ENCODE measurements at places on chromosomes 11 and 22.

- peak; percentile 24 for DNase-seq
These were observed 712 bp downstream of the CERK start for GRCh38 chr22:46737105-46737975.

- DNase-seq, result peak; percentile 90
These were observed 1.8 kb downstream of the MTA2 start for GRCh38 chr11:62599901-62600300.

DNA sequence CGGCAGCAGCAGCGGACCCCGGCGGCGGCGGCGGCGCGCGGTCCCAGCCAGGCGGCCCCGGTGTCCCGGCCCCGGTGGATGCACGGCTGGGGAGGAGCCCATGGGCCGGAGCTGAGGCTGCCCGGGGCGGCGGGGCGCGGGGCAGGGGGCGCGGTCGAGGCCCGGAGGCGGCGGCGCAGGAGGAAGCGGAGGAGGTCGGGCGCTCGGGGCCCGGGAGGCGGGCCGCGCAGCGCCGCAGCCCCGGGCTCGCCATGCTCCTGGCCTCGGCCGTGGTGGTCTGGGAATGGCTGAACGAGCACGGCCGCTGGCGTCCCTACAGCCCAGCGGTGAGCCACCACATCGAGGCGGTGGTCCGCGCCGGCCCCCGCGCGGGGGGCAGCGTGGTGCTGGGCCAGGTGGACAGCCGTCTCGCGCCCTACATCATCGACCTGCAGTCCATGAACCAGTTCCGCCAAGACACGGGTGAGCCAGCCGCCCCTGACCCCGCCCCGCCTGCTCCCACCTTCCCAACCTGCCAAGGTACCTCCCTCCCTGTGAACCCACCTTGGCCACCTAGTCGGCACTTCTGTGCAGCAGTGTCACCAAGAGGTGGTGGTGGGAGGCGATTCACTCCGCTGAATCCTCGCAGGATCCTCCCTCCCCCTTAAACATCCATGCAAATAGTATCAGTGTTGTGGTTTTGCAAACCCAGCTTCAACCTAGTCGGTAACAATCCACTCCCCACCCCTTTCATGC lies 580 bp downstream of the DTX4 start:
- DNase-seq, result no peak

- no peak for DNase-seq
These were observed 355.2 kb downstream of the RAB38 start for GRCh38 chr11:87820011-87820410.

DNA sequence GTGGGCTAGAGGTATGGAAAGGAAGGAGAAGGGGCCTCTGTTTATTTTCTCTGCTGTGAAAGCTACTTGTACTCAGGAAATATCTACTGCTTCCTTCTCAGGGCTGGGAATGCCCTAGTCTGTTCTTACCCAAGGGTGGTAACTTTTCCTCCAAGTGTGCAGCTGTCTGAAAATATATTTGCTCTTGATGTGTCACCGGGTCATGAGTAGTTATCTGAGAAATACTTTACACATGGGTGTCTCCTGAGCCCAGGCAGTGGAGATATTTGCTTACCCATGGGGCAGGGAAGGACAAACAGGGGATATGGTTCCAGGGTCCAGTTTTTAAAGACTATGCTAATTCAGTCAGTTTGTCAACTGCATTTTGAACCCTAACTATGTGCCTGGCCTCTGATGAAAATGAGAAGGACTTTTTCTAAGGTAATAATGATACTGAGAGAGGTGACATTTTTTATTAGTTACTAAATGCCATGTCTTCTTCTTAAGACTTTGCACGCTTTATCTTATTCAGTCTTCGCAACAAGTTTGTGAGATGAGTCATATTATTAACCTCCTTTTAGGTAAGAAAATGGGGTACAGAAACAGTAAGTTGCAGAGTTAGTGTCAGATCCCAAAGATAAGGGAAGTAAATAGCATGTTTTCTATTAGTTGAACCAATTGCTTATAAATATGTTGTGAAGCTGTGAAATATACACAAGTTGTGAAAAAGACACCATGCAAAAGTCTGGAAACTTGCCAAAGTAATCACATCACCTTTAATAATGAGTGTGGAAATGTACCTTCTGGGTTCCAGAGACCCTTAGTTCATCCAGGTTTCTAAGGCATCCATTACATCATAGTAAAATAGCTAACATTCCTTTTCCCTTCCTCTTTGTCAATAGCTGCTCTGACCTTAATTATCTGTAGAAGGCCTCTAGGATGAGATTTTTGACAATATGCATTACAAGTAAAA lies 22.9 kb downstream of the SYTL2 start:
- no peak for DNase-seq

DNA sequence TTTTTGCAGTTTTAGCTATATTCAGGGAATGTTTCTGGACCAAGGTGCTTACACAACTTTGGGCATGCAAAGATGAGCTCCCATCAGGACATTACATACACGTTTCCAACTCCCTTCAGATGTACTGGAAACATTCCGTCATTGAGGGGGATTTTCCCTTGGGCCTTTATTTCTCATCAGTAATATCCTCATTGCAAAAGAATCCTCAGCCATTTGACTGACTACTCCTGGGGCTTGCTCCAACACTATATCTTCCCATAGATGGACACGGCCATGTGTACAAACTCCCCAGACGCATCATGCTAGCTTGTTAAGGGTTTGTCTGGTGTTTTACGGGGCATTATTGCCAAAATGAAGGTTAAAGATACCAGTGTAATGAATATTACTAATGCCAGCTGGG lies 59.3 kb upstream of the NUP160 start:
- no peak for DNase-seq

GRCh38 chr22:41285820-41286638 lies at the start of gene RANGAP1:
Gene RANGAP1, minus strand, starts transcription at chr22:41286187. Its CDS starts 5,143 bp downstream, at chr22:41281044.
- peak; percentile 88 for DNase-seq

GRCh38 chr11:28606930-28607329 lies 498.7 kb downstream of the METTL15 start:
- DNase-seq, result no peak

- no peak for DNase-seq
These were observed 6.0 kb downstream of the MALAT1 start for GRCh38 chr11:65504674-65505465.

GRCh38 chr11:120735035-120735434 lies 223.5 kb downstream of the GRIK4 start:
- DNase-seq, result no peak

- DNase-seq, result no peak
These were observed 5.1 kb upstream of the PDGFD start for GRCh38 chr11:104169091-104169490.

- no peak for DNase-seq
These were observed 42.1 kb downstream of the KDM2A start for GRCh38 chr11:67160872-67161783.

DNA sequence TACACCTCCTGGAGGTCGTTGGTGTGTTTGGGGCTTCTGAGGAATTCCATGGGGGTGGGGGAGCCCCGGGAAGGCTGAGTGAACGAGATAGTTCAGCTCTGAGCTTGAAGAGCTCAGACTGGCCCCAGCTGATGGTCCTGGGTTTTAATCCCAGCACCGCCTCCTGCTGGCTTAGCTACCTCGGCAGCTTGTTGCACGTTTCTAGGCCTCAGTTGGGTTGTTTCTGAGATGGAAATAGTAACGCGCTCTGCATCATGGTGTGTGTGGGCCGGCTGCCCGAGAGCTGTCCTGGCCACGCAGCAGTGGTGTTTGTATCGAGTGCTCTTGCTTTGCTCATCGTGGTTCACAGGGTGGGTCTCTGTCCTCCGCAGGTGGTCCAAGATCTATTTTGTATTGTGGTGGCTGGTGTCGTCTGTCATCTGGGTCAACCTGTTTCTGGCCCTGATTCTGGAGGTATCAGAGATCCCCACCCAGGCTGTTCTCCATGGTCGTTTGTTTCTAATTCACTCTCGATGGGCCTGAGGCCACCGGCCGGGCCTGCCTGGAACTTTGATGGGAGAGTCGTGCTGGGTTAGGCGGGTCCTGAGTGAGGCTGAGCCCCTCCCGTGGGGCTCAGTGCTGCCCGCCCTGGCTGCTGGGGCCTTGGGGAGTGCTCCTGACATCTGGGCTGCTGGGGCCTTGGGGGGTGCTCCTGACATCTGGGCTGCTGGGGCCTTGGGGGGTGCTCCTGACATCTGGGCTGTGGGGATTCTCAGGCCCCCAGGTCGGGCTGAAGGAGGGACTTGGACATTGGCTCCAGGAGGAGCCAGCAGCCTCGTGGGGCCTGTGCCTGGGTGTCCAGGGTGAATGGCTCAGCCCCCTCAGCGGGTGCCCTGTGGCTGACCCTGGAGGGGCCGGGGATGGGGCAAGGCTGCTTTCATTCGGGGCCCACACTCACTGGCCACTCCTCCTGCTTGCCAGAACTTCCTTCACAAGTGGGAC lies 37.7 kb downstream of the TPCN2 start:
- DNase-seq, result no peak

- DNase-seq, result no peak
These were observed 41.3 kb downstream of the POU2F3 start for GRCh38 chr11:120281143-120281795.

GRCh38 chr22:20305894-20306645 lies 13.8 kb downstream of the DGCR6L start:
- DNase-seq, result no peak

DNA sequence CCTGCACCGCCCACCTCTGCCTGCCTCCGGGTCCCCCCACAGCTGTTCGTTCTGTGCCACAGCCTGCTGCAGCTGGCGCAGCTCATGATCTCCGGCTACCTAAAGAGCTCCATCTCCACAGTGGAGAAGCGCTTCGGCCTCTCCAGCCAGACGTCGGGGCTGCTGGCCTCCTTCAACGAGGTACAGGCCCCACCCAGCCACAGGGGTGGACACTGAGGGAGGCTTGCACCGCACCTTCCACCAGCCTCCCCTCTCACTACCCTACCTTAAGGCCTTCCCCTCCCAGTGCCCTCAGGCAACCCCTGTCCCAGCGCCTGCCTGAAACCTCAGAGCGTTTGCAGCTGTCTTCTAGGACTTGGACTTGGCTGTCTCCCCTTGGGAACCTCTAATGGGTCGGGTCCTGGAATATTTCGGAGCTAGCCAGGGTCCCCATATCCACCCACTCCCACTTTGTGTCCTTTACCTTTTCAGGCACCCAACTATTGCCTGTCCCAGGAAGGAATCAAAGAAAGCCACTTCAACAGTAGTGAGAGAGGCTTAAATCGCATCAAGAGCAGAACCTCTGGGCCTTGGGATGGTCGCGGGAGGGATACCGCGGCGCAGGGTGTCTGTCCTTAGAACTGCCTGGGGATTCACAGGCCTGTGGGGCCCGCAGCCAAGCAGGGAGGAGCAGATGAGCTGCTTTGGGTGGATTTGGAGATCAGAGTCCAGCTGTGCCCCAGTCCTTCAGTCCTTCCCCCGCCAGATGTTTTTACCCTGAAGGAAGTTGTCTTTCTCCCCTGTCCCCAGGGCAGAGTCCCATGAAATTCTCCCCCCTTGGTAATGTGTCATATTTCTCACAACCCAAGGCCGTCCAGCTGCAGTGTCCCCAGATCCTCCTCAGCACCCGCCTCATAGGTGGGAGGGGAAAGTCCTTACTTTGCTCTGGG lies 13.3 kb downstream of the SLCO2B1 start:
- DNase-seq, result no peak

DNA sequence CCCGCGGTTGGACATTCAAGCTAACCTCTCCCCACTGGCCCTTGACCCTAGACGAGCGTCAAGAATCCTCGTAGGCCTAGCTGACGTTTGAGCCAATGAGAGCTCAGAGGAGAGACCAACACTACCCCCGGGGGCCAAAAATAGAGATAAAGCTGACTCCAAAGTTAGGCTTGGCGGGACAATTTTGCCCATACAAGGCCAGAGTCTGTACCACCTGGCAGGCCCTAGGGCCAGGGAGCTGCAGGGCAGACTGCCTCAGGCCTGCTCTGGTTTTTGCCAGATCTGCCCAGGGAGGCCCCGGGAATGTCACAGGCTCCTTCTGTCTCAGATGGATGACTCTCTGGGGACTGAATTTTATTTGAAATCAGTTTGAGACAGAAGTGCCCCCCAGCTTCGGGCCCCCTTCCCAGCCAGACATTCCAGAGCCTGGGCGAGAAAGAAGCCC lies 40.8 kb upstream of the ACCSL start:
- DNase-seq, result no peak

DNA sequence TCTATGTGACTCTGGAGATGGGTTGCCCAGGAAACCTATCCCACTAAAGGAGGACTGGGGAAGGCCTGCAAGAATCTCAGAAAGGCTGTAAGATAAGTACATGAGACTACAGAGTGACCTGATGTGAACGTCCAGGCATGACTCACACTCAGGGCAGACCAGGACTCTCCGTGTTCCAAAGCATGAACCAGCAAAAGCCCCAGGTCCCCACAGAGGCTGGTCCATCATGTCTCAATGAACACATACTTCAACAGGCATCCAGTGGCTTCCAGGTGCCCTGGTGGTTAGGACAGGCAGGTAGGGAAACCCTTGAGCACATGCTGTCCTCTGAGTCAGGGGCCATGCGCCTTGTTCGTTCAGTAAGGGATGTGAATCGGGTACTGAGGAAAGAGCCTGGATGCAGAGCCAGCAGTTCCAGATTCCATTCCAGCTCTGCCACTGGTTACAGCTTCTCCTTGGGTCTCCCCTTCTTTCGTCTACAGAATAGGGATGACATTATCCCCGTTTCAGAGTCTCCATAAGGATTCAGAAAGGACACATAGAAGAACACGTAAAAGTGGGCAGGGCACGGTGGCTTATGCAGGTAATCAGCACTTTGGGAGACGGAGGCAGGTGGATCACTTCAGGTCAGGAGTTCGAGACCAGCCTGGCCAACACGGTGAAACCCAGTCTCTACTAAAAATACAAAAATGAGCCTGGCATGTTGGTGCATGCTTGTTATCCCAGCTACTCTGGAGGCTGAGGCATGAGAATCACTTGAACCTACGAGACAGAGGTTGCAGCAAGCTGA lies 129.0 kb upstream of the TEAD1 start:
- DNase-seq, result no peak

DNA sequence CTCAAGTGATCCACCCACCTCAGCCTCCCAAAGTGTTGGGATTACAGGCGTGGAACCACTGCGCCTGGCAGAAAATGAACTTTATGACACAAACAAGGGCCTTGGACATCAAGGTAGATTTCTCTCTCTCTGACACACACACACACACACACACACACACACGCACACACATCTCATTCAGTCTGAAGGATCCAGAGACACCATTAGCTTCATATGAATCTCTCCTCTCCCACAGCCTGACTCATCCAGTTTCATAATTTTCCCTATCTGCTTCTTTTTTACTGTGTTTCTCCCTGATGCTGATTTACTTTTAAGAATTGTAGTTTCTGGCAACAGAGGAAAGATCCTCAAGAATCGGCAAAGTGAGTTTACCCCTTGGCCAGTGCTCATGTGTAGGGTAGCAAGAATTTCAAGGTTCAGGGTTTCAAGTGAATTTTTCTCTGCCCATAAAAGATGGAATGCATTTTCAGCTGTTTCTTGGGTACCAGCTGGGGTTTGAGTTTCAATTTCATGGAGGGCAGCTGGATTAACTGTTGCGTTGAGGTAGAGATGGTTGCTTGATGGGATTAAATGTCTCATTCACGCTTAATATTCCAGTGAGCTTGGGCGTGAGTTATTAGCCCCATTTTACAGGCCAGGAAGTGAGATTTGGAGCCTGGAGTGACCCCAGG lies 3.5 kb downstream of the MYO18B start:
- DNase-seq, result no peak
